ENCODE measurements at places on chromosomes 6 and 20.

- no peak for DNase-seq
Measured at GRCh38 chr6:75116946-75117345, 88.9 kb downstream of the COL12A1 start.

GRCh38 chr6:27251606-27252251 lies 4.2 kb downstream of the PRSS16 start:
- no peak for DNase-seq

GRCh38 chr6:116579143-116579542 lies 7.8 kb downstream of the RWDD1 start:
- no peak for DNase-seq

GRCh38 chr6:153145591-153145990 lies 14.5 kb upstream of the RGS17 start:
- no peak for DNase-seq

- no peak for DNase-seq
Measured at GRCh38 chr20:46270977-46271744, 37.1 kb downstream of the CDH22 start.

DNA sequence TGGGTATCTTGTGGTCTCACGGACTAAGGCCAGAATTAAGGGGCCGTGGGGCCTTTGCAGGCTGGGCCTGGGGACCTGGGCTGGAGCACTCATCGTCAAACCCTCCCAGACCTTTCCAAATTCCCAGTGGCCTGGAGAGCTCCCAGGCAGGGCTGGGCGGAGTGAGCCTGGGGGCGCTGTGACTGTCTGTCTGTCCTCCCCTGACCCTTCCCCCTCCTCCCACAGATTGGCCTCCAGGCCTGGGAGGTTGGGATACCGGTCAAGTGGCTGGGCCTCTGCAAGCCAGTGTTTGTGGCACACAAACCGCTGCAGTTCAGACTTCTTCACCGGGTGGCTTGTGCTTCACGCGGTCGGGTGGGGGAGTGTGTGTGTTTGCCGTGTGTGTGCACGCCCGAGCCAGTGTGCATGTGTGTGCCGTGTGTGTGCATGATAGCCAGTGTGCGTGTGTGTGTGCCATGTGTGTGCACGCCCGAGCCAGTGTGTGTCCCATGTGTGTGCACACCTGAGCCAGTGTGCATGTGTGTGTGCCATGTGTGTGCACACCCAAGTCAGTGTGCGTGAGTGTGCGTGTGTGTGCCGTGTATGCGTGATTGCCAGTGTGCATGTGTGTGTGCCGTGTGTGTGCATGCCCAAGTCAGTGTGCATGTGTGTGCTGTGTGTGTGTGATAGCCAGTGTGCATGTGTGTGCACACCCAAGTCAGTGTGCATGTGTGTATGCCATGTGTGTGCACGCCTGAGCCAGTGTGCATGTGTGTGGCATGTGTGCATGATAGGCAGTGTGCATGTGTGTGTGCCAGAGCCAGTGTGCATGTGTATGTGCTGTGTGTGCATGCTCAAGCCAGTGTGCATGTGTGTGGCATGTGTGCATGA lies 6.3 kb downstream of the RBBP8NL start:
- DNase-seq = no peak

DNA sequence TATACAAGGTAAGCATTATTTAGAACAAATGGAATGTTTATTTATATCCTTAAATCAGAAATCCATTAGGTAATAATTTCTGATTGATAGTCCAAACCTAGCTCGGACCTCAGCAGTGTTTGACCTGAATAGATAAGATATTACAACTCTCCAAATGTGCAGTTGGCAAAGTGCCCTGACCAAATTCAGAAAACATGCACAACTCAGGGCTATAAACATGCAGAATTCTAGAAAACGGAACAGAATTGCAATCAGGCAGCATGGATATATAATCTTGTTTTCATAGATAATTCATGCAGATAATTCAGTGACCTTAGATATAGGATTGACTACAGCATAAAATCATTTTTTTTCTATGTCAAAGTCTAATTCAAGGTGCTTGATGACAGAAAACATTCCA lies 626.6 kb upstream of the CITED2 start:
- no peak for DNase-seq

- DNase-seq = no peak
Measured at GRCh38 chr6:31340228-31340627, 16.8 kb downstream of the HLA-B start.

DNA sequence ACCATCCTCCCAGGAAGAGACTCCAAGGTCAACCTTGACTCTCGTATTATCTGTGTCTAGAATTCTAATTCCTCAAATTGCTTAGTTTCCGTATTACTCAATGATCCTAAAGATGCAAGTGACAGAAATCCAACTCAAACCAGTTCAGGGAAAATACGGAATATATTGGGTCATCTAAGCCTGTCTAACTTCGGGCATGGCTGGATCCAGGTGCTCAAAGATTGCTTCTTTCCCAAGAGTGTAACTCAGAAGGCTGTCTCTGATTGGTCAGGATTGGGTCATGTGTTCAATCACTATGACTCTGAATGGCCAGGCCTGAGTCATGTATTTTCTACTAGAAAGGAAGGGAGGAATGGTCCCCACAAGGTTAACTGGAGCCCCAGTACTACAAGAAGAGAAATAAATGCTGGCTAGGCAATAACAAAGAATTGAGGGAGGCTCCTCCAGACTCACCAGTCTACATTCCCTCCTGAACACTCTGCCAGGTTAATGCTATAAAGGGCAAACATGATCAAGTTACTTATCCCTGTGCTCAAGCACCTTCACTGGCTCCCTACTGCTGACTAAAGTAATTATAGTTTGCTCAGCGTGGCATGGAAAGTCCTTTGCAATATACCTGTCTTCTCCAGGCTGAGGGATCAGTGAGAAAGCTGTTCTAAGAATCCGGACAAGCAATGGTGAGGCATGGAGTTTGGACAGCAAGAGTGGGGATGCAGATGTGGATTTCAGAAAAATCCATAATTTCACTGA lies 15.4 kb upstream of the PREX1 start:
- DNase-seq = peak; percentile 57

DNA sequence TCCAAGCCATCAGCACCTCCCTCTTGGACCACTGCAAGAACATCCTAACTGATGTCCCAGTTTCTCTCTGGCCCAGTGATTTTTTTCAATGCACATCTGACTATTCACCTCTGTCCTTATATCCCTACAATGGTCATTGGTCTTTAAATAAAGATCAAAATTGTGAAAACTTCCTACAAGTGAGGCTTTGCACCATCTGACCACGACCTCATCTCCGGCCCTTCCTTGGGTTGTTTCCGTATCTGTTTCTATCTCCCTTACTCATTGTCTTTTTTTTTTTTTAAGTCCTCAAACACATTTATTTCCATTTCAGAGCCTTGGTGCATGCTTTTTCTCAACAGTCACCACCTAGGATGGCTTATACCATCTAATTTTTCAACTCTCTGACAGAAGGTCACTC lies 88.1 kb downstream of the IPCEF1 start:
- DNase-seq = peak; percentile 64

- no peak for DNase-seq
Measured at GRCh38 chr20:49210101-49210756, 9.0 kb upstream of the DDX27 start.

DNA sequence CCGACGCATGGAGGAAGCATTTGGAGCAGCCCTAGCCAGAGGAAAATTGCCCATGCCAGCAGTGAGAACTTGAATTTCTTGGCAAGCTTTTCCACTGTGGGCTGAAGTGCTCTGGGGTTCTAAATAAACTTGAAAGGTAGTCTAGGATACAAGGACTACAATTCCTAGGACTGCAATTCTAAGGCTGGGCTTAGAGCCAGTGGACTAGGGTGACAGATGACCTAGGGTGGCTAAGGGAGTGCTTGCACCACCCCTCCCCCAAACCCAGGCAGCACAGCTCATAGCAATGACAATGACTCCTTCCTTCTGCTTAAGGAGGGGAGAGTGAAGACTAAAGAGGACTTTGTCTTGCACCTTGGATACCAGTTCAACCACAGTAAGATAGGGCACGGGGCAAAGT lies 122.3 kb downstream of the THBS2 start:
- DNase-seq = no peak

DNA sequence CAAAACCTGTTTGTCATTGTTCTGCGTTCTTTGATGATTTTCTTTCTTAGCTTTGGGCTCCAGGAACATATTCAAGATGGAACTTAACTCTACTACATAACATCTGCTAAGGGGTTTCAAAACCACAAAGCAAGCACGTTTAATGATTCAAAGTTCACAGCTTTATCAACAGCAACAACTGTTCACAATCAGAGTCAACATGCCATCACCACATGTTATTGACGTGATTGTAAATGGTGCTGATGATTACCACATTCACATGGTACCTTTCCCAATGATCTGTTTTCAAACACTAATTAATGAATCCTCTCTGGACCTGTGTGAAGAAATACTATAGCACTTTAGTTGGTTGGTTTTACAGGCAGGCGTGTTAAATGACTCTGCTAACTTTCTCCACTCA lies 180.6 kb upstream of the CEP162 start:
- DNase-seq = no peak

DNA sequence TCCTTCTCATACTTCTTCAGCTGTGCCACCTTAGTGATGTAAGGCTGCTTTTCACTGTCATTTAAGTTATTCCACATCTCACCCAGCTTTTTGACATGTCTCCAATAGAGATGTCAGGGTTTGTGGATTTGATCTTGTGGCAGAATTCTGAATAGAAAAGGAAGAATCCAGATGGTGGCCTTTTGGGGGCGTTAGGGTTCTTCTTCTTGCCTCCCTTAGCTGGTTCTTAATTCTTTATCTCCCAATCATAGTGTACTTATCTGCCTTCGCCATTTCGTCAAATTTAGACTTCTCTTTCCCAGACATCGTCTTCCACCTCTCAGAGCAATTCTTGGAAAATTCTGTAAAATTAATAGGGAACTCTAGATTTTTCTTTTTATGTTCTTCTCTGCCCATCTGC lies 422.9 kb downstream of the GJA1 start:
- no peak for DNase-seq

DNA sequence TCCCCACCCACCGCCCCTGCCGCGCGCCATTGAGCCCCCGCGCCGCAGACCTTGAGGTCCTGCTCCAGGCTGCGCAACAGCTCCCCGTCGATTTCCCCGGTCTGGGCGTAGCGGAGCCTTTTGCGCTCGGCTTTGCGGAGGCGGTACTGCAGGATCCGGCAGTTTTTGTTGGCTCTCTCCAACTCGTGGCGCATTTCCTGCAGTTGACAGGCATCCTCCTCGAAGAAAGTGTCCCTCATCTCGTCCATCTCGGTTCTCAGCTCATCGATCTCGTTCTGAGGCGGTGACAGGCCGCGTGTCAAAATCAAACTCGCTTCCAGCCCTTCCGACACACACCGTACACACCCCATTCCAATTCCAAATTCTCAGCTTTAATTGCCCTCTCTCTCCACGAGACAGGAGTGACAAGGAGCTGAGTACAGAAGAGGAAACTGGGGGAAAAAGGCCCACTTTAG lies 4.3 kb downstream of the MTCL3 start:
- peak; percentile 32 for DNase-seq

GRCh38 chr20:10660661-10661060 lies 13.1 kb downstream of the JAG1 start:
- no peak for DNase-seq

DNA sequence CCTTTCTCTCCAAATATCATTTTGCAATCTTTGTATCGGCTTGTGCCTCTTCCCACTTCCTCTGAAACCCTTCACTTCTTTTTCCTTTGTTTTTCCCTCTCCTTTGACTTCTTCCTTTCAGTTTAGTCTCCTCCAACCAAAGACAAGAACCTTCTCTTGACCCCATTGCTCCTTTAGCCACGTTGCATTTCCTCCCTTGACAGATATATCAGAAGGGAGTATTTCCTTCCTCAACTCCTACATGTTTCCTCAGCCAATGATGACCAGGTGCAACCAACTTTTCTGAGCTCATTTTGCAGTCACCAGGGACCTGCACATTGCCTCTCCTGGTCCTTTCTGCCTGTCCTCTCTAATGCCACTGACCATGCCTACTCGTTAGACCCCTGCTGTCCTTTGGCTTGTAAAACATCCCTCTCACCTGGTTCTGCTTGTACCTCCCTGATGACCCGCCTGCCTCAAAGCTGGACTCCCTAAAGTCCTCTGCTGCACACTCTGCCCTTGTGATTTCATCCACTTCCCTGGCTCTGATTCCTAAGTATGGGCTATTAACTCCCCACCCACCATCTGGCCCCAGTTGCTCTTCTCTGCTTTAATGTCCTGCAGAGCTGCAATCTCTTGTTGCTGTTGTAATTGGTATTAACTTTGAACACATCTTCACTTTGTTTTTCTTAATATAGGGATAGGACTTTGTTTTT lies 27.4 kb downstream of the SLC22A16 start:
- DNase-seq = peak; percentile 27

DNA sequence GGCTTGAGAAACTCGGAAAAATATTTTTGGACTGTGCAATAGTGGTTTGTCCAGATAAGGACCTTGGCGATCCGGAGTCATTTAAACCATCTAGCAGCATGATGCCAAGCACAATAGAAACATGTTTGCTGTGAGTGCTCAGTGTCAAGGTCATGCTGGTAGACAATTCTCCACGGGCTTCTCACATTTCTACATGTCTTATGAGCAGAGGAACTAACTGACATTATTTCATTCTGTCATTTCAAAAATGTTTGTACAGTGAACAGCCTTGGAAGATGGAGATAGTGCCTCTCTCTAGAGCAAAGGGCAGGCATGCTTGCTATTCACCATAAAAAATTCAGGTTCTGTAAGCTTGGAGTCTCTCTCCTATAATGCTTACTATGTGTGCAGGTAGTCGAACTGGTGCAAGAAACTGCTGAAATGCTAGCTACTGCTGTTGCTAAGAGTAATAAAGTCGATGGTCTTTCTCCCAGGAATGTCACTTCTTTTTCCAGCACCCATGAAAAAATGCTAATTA lies 25.4 kb upstream of the CCN2 start:
- DNase-seq = no peak

DNA sequence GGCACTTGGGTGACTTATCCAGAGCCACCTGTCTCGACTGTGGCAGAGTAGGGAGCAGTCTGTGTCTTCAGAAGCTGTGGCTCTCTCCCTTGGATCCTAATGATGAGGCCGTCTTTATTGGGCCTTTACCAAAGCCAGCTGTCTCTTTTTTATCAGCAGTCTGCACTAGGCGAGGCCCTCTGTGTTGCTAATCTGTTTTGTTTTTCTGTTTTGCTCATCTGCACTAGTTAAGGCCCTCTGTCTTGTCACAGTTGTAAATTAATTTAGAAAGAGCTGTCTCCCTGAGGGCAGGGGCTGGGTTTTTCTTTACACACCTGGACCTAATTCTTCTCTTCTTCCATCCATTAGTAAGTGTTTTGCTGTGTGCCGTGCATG lies 45.0 kb downstream of the CDS2 start:
- DNase-seq = no peak

DNA sequence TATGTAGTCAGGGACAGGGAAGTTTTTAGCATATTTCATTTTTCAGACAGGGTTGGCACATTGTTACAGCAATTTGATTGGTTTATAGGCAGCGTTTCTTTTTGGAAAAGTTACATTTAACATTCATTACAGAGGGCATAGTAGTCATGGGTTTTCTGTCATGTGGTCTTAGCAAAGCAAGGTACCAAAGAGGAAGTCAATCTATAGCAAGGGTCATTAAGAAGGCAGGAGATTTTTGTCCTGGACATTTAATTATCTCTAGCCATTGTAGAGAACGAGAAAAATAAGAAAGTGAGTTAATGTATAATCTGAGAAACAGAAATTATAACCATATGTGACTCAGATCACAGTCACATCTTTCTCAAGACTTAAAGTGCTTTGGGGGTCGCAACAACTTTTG lies 47.4 kb downstream of the TPD52L1 start:
- peak; percentile 53 for DNase-seq

GRCh38 chr20:60624066-60624465 lies 628.0 kb upstream of the CDH4 start:
- DNase-seq = no peak
